Smooth muscle cell of bladder (primary cell): ENCODE measurements at places on chromosomes 7 and 10. TPM values are rescaled to one million over a fixed set of nuclear protein-coding genes. Genes with fewer than 3 reads are reported as not detected.

Gene AKR1C3
- 48.4 and 82.3 TPM in 2 replicates for total RNA-seq

Gene RAPGEF5
- 1.1 and 2.4 TPM in 2 replicates for total RNA-seq

Gene IL6
- total RNA-seq: 40.0 and 49.1 TPM in 2 replicates

Gene PIP
- not detected in 2 replicates for total RNA-seq

Gene CCDC172
- not detected in 2 replicates for total RNA-seq

Gene PCLO
- total RNA-seq: under 0.01 TPM in 2 replicates

Gene UNCX
- not detected in 2 replicates for total RNA-seq

Gene MMD2
- total RNA-seq: not detected in 2 replicates

Gene DPCD
- total RNA-seq: 61.0 and 61.8 TPM in 2 replicates

Gene CRCP
- total RNA-seq: 26.3 and 27.9 TPM in 2 replicates

Gene PROSER2
- 1.0 and 1.1 TPM in 2 replicates for total RNA-seq

Gene NFE2L3
- 3.1 and 4.7 TPM in 2 replicates for total RNA-seq

Gene SLC18A2
- not detected in 2 replicates for total RNA-seq

Gene COBL
- total RNA-seq: 0.09 and 0.28 TPM in 2 replicates

Gene RAMP3
- not detected in 2 replicates for total RNA-seq

Gene AKR1C4
- not detected in 2 replicates for total RNA-seq

Gene FEZF1
- total RNA-seq: not detected in 2 replicates

Gene SPDYE2
- total RNA-seq: not detected in 2 replicates

Gene CALML3
- total RNA-seq: under 0.01 TPM in 1 of 2 replicates, not detected in the other

Gene OR2A1
- total RNA-seq: not detected in 2 replicates

Gene PNLIPRP1
- not detected in 2 replicates for total RNA-seq

Gene C10orf53
- not detected in 2 replicates for total RNA-seq

Gene MSMB
- total RNA-seq: not detected in 2 replicates

Gene FBXL13
- total RNA-seq: 2.3 and 3.1 TPM in 2 replicates

Gene ANKRD30A
- not detected in 2 replicates for total RNA-seq

Gene PNLIPRP3
- total RNA-seq: 0.09 TPM in 1 of 2 replicates, not detected in the other

Gene CDNF
- total RNA-seq: 1.1 and 2.2 TPM in 2 replicates

Gene LRRC18
- not detected in 2 replicates for total RNA-seq

Gene ZSCAN25
- 7.5 and 11.5 TPM in 2 replicates for total RNA-seq

Gene AGR3
- not detected in 2 replicates for total RNA-seq

Gene AGR2
- not detected in 2 replicates for total RNA-seq

Gene C10orf67
- 0.14 TPM in 1 of 2 replicates, not detected in the other for total RNA-seq

Gene CASP2
- total RNA-seq: 4.0 and 5.4 TPM in 2 replicates

Gene RGR
- total RNA-seq: not detected in 2 replicates

Gene OR9A2
- not detected in 2 replicates for total RNA-seq

Gene GCK
- total RNA-seq: 1.0 and 1.4 TPM in 2 replicates

Gene PLXDC2
- total RNA-seq: 20.9 and 33.3 TPM in 2 replicates

Gene KAZALD1
- 18.2 and 30.3 TPM in 2 replicates for total RNA-seq

Gene MAT1A
- not detected in 2 replicates for total RNA-seq

Gene TMEM270
- not detected in 2 replicates for total RNA-seq

Gene PRLHR
- total RNA-seq: not detected in 2 replicates

Gene GSTK1
- 82.6 and 83.4 TPM in 2 replicates for total RNA-seq

Gene PLAU
- 36.7 and 143 TPM in 2 replicates for total RNA-seq

Gene GIMAP7
- total RNA-seq: 0.09 TPM in 1 of 2 replicates, not detected in the other

Gene PHYHIPL
- not detected in 2 replicates for total RNA-seq

Gene PDE6C
- total RNA-seq: not detected in 2 replicates

Gene PRPS1L1
- 0.09 TPM in 1 of 2 replicates, not detected in the other for total RNA-seq

Gene NAT16
- not detected in 2 replicates for total RNA-seq

Gene HDAC9
- 2.6 and 5.5 TPM in 2 replicates for total RNA-seq

Gene ZNF37A
- total RNA-seq: 9.5 and 11.0 TPM in 2 replicates

Gene IDI2
- total RNA-seq: not detected in 2 replicates

Gene CPED1
- 38.9 and 40.5 TPM in 2 replicates for total RNA-seq
